Foreskin keratinocyte (primary cell): ENCODE measurements at places on chromosomes 1 and 21.

- peak; percentile 64 for DNase-seq
These were observed 252.2 kb upstream of the ADAMTS5 start for GRCh38 chr21:27219068-27219467.

GRCh38 chr21:45995686-45996179 is 14.2 kb downstream of the COL6A1 start:
- DNase-seq = no peak

DNA sequence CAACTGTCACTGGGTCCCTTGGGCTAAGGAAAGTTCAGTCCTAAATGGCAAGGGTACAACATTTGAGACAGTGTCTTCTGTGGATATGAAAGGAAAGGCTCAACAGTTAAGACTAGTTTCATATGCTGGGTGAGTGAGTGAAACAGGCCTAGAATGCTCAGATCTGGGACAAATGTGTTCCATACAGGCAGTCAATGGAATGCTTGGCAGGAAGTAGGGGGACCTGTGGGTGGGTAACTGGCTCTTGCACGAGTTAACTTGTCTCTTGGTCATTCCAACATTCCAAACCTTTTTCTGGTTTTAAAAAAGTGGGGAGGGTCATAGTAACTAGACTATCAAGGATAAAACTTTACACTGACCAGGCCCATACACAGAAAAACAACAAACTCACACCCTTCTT is 17.8 kb upstream of the ADAM30 start:
- DNase-seq = no peak

- peak; percentile 20 for DNase-seq
These were observed 30.3 kb downstream of the SMYD3 start for GRCh38 chr1:246476771-246477170.

GRCh38 chr1:148362626-148363438 is 120.3 kb downstream of the PPIAL4G start:
- DNase-seq = no peak

GRCh38 chr1:111832521-111833155 is 76.9 kb downstream of the DDX20 start:
- no peak for DNase-seq

DNA sequence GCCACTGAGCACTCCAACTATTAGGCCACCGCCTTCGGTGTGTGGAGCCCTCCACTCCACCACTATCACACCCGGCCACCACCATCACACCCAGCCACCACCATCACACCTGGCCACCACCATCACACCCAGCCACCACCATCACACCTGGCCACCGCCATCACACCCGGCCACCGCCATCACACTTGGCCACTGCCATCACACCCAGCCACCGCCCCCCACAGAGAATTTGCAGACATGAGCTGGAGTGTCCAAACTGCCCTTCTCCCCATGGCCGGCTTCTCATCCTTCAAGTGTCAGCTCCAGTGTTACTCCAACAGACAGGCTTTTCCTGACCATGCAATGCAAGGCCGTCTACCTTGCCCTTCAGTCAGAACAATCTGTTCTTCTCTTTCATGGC is 50.4 kb upstream of the A3GALT2 start:
- DNase-seq = no peak

DNA sequence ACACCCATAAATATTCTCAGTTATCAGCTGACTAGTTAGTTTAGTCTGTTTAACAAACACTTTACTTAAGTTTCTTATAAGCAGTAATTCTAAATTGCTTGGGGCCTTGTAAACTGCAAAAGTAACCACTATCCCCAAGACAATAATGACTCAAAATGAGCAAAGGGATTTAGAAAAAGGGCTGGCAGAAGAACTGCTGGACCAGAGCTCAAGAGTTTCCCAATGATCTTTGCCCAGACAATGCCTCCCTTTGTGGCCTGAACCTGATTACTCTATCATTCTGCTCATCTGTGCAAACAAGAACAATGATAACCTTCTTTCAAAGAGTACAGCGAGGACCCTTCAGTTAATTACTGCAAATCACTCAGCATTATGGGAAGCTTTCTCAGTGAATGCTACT is 123.5 kb downstream of the TIAM1 start:
- peak; percentile 46 for DNase-seq

DNA sequence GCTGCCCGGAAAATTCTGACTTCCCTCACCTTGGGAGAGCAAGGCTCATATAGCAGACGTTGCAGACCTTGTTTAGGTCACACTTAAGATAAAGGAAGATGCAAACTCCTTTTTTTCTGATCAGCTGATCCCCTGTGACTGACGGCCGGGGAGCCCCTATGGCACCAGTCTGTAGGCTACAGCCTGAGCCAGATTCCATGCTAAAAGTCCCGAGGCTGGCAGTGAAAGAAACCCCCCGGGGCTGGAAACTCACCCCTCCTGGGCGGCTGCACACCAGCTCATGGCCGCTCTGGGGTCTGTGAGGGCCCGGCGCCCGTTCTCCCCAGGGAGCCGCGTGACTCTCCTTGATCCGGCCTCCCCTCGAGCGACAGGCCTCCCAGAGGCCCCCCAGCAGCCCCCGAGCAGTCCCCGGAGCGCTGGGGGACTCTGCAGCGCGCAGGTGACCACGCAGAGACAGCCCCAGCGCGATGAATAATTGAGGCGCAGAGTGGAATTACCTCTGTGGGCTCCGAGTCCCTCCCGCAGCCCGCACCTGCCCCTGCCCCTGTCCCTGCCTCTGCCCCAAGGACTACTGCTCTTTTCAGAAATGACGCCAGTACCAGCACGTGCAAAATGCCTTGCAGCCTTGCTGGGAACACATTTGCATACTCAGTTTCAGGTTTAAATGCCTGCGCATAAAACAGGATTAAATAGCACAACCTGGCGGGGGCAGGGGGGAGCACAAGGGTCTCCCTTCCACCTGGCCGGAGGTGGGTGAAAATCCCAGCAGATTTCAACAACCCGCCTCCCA is 62.6 kb upstream of the CLDN14 start:
- no peak for DNase-seq

GRCh38 chr1:84116558-84116957 is 27.5 kb upstream of the PRKACB start:
- DNase-seq = no peak

GRCh38 chr1:16294219-16295212 is 57.5 kb upstream of the CPLANE2 start:
- DNase-seq = peak; percentile 93

DNA sequence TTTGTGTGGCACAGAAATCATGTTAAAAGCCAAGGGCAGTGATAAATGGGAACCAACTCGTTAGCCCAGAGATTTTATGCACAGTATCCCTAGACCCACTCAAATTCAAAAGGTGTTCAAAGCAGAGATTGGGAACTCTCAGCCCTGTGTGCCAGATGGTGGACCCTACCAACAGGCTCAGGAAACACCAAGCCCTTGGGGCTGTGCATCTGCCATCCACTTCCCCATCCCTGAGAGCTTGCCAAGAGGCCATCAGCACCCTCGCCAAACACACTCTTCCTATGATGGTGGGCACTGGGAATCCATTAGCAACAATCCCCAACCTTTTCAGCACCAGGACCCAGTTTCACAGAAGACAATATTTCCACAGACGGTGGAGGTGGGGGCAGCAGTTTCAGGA is 194.2 kb upstream of the NFIA start:
- DNase-seq = no peak

- DNase-seq = no peak
These were observed 345.7 kb downstream of the ZNF326 start for GRCh38 chr1:90340606-90341005.

DNA sequence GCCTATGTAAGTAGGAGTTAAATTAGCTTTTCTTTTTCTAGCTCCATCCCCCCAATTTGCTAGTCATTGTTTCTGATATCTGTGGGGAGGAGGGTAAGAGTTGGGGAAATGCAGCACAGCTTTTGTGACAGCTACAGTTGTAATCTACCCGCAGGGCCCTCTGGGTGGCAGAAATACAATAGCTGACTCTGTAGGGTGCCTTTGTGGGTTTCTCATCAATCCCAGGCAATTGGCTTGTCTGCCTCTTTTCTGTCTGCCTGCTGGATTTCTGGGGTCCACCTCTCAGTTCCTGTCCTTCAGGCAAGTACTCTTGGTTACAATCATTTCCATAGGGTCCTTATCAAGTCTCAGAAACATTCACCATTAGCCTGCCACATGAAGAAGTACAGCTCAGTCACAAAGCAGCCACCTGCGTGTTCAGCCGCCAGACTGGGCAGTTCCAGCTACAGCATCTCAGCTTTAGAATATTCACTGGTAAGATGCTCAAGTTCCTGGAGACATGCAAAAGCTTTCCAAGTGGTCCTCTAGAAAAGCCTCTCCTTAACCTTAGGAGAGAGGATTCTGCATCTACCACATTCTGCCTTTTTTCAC is 19.2 kb upstream of the SLC44A5 start:
- DNase-seq = no peak

GRCh38 chr1:229942501-229942900 is 124.5 kb upstream of the GALNT2 start:
- DNase-seq = no peak

DNA sequence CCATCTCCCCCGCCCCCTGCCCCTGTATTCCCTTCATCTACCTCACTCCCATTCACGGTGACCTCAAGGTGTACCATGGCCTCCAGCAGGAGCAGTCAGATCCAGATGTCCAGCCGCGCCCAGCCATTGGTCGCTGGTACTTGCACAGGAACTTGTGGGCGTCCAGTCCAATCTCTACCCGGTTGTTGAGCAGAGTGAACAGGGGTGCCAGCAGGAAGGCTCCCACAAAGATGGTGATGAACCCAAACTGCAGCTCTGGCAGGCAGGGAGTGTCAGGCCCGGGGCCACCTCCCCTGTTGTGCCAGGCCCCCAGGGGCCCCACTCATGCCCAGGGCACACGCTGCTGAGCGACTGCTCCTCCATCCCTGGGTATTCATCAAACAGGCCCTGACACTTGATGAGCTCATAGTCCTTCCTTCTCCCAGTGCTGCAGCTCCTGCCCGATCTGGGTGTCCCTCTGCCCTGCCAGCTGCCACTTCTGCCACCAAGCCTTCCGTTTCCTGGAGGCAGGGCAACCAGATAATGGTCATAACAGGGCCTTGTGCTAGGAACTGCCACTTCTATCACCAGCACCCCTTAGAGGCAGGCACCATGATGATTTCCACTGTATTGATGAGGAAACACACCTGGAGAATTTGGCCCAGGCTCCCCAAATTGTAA is 5.7 kb upstream of the ARHGEF19 start:
- DNase-seq = no peak

GRCh38 chr1:115227346-115228082 is 110.5 kb downstream of the NGF start:
- DNase-seq = no peak
